ENCODE measurements at places on chromosomes 4 and X.

- DNase-seq: no peak
Measured at GRCh38 chr4:7464259-7464655, 29.5 kb upstream of the PSAPL1 start.

GRCh38 chrX:9340598-9341290 lies 124.1 kb upstream of the TBL1X start:
- no peak for DNase-seq

DNA sequence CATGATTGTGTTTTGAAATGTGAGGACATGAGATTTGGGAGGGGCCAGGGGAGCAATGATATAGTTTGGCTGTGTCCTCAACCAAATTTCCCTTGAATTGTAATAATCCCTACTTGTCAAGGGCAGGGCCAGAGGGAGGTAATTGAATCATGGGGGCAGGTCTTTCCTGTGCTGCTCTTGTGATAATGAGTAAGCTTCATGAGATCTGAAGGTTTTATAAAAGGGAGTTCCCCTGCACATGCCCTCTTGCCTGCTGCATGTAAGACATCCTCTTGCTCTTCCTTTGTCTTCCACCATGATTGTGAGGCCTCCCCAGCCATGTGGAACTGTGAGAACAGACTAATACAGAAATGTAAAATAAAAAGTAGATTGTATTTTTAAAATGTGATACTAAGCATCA lies 1294.9 kb downstream of the ADGRL3 start:
- DNase-seq: no peak

- DNase-seq: peak; percentile 1
Measured at GRCh38 chrX:21972721-21973120, 32.2 kb downstream of the SMS start.

DNA sequence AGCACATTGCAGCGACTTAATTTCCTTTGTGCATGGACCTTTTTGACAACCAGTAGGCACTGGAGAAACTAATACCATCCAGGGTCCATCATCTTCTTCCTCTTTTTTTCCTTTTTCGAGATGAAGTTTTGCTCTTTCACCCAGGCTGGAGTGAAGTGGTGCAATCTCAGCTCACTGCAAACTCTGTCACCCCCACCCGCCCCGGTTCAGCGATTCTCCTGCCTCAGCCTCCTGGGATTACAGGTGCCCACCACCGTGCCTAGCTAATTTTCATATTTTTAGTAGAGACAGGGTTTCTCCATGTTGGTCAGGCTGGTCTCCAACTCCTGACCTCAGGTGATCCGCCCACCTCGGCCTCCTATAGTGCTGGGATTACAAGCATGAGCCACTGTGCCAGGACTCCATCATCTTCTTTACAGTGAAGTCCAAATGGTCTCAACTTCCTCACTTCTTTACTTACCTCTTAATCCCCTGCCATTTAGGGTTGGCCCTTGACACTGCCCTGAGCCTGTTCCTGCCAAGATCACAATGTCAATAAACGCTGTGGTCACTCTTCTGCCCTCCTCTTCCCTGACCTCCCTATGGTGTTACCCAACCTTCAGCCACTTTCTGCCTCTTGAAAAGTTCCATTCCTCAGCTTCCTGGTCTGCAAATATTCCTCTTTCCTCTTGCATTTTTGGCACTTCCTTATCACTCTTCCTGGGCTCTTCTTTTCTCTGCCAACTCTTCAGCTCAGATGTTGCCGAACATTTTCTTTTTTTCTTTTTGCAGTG lies 119.8 kb upstream of the SLC34A2 start:
- DNase-seq: no peak

DNA sequence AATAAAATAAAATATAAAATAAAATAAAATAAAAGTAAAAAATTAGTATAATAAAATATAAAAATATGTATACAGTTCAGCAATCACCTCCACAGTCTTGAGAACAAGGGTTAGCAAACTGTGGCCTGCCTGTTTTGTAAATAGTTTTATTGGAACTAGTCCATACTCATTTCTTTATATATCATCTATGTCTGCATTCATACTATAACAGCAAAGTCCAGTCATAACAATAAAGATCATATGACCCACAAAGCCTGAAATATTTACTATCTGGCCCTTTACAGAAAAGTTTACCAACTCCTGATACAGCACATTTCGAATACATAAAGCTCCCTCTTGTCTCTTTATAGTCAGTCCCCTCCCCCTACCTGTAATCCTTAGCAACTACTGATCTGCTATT lies 111.9 kb downstream of the SLC10A6 start:
- DNase-seq: no peak

Measured in stimulated activated CD8-positive, alpha-beta memory T cell treated with anti-CD3 and anti-CD28 coated beads, Interleukin-7, amount 100 ng/mL, for 1 hour (primary cell).